Omental fat pad (tissue), 4 donors: ENCODE measurements at places on chromosomes 2 and 18.

GRCh38 chr18:78741381-78742217 is 238.0 kb upstream of the SALL3 start:
- no peak for DNase-seq

DNA sequence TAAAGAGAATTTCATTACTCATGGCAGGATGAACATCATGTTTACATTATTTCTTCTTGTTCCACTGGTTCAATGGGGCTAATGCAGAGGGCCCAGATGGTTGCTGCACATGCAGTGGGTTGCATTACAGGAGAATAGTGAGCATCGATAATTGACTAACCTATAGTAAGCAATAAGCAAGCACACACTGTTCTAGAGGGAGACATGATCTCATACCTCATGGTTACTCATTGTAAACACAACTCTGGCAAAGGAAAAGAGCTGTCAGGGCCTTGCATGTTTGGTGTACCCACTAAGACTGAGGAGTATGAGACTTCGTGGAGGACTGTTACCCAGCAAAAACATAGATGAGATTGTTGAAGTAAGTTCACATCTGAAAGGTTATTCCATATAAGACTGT is 885.6 kb upstream of the VRK2 start:
- DNase-seq, result no peak

DNA sequence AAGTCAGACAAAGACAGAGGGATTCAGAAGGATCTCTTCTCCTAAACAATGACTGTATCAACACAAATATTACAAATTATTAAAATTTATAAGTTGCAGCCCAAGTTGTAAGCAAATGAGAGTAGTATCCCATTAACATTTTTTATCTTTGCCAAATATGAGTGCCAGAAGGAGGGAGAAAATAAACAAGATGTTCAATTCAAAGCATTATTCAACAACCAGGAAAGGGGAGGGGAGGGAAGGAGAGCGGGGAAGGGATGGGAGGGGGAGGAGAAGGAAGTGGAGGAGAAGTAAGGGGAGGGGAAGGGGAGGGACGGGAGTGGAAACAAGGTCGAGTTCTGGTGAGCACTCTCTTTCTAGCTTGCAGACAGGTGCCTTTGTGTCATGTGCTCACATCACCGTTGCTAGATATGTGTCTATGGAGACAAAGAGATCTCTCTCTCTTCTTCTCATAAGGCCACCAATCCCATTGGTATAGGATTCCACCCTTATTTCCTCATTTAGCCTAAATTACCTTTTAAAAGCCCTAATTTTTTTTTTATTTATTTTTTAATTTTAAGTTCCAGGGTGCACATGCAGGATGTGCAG is 679.6 kb upstream of the CHAC2 start:
- DNase-seq, result no peak

DNA sequence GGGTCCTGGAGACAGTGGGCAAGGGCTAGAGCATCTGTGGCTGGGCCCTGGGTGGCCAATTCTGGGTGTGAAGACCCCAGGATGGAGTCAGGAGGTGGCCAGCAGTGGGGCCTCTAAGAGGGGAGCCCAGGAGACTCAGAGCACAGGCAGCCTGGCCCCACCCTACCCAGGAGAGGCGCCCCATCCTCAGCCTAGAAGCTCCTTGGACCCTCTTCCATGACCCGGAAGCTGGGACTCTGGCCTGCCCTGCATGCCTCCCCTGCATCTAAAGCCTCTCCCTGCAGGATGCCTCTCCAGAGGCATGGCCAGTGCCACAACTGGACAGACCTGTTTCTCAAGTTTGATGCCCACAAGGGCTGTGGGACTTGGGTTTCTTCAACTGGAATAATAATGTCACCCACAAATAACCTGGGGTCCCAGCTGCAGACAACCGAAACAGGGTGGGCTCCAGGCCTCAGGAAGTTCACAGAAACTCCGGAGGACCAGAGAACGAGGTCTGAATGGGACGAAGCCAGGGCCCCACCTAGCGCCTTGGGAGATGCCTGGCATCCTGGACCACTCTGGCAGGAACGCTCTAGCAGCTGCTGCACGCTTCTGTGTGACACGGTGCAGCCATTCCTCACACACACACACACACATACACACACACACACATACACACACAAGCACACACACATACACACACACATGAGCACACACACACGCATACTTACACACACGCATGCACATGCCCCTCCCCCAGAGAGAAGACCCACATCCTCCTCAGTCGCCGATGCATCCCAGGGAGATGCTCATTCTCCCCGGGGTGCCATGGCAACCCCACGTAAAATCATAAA is 16.4 kb downstream of the KCNIP3 start:
- DNase-seq, result no peak

- DNase-seq, result no peak
Observed at GRCh38 chr18:23634692-23635091, 28.0 kb downstream of the ANKRD29 start.

GRCh38 chr18:58850786-58851469 is 13.7 kb upstream of the ZNF532 start:
- DNase-seq, result no peak

- DNase-seq, result no peak
Observed at GRCh38 chr18:1513519-1513918, 608.8 kb downstream of the ADCYAP1 start.

GRCh38 chr2:71256421-71256820 is 29.5 kb upstream of the PAIP2B start:
- DNase-seq, result no peak

GRCh38 chr18:48629730-48630324 is 91.0 kb downstream of the CTIF start:
- no peak for DNase-seq

- no peak for DNase-seq
Observed at GRCh38 chr2:183348492-183348891, 224.2 kb downstream of the NUP35 start.

DNA sequence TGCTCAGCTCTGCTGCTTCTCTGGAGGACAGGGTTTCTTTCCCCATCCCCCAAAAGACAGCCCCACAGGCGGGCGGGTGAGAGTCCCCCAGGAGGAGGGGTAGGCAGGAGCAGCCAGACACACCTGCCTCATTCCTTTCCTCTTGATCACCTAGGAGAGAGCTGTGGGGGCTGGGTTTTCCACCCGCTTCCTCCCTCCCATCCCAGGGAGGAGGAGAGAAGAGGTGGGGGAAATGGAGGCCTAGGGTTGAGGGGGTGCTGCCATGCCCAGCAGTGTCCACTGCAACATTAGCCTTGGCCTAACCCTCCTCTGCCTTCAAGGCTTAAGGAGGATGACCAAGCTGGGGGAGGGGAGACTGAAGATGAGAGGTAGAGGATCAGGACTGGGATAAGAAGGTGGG is 14.7 kb downstream of the WNT10A start:
- no peak for DNase-seq

DNA sequence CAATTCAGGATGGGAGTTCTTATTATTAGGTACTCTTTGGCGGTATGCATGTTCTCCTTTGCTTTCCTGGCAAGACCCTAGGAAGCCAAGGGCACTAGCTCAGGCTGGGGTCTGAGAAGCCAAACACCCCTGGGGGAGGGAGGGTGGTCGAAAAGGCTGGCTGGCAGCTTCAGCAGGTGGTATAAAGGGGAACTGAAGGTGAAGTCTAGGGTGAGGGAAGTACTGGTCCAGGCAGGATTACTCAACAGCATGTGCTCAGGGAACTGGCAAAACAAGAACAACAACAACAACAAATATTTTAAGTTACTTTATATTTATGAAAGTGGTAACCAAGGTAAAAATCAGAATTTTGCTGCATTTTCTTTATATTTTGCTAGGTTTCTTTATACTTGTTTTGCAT is 40.7 kb upstream of the PCBP1 start:
- no peak for DNase-seq

GRCh38 chr2:101736233-101736632 is 38.7 kb downstream of the MAP4K4 start:
- no peak for DNase-seq

DNA sequence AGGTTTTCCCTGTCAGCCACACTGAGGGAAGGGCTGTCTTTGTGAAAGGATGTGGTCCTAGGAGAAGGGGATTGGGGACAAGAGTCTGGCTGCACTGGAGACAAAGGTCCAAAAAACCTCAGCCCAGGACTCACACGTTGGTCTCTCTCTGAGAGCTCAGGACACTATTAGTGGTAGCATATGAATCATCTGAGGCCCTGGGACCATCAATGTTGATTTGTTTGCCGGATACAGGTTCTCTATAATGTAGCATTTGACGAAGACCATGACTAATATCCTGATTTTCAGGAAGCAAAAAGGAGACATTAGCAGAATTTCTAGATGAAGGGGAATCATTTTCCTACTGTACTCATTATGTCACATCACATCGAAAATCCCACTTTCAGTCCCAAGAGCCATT is 22.2 kb upstream of the DNAH6 start:
- no peak for DNase-seq

DNA sequence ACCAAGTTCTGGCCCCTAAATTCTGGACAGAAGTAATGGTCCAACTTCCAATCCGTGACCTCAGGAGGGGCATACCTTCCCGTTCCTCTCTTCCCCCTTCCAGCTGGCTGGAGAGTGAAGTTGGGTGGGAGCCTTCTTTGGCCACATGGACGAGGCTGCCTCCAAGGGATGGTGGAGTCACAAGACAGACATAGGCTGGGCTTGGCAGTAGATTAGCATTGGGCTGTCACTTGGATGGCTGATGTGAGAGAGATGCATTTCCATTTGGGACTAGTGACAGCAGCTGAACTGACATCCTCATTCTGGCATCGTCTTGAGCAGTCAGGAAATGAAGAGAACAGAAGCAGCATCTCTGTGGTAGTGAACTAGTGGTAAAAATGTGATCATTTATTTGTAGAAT is 12.6 kb downstream of the NT5DC4 start:
- DNase-seq, result no peak

GRCh38 chr2:226758921-226759640 is 40.5 kb downstream of the IRS1 start:
- no peak for DNase-seq

GRCh38 chr2:144376460-144376859 is 143.5 kb downstream of the ZEB2 start:
- no peak for DNase-seq

DNA sequence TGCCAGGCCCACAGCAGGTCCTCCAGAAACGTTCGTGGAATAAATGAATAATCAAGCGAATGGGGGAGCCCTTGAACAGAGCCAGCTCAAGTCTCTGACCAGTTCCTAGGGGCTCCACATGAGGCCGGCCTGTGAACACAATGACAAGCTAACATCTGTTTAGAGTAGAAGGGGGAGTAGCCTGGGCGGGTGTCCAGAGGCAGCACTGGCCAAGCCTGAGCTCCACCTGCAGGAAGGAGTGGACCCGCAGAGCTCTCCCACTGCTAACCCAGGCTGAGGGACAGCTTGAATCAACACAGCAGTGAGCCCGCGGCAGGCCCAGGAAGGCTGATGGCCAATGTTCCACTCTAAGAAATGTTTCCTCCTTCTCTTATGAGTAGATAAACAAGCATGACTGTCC is 234.8 kb upstream of the RAB6C start:
- DNase-seq, result no peak

GRCh38 chr2:43508209-43508608 is 87.6 kb downstream of the THADA start:
- DNase-seq, result no peak

DNA sequence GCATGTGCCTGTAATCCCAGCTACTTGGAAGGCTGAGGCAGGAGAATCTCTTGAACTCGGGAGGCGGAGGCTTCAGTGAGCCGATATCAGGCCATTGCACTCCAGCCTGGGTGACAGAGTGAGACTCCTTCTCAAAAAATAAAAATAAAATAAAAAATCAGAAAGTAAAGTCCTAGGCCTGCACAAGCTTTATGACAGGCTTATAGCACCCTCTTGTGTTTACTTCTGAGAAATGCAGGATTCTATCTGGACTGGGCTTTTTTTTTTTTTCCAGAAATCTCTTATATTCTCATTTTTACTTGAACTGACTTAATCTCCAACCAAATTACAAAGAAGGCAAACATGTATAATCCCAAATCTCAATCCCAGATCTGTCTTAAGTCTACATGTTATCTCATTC is 26.1 kb upstream of the REG3G start:
- no peak for DNase-seq

DNA sequence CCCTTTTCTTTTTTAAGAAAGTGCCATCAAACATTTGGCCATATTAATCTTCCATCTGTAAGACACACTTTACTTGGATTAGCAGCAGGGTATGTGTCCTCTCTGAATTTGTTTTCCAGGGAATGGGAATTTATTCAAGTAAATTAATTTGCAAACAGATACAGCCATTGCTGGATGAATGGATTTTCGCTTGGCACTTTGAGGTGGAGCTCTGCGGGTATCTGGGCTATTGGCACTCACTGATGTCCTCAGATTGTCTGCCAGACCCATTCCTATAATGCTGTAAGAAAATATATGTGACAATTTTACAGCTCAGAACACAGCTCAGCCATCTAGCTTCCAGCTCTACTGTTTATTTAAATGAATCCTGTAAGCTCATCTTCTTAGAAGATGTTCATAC is 201.2 kb upstream of the CDH20 start:
- DNase-seq, result no peak

DNA sequence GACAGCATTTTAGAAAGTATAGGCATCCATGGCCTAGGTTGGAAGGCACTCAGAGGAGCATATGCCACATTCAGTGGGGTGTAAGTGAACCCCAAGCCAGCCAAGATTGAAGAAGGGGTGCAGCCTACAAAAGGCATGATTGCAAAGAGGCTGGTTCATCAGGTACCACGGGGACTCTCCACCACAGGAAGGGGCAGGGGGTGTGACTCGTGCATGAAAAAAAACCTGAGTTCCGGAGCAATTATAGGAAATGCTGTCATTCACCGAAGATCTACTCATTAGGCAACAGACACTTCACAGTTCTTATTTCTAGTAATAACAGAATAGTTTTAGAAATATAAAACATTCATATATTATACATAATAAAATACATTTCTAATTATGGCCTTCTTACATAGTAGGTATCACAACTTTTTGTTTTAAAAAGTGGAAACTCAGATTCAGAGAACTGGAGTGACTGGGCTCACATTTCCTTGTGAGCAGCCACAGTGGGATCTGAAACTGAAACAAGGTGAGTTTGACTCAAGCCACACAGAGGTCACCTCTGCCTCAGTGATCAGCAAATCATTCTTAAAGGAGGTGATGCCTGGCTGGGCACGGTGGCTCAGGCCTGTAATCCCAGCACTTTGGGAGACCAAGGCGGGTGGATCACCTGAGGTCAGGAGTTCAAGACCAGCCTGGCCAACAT is 188.4 kb upstream of the GYPC start:
- DNase-seq, result no peak

DNA sequence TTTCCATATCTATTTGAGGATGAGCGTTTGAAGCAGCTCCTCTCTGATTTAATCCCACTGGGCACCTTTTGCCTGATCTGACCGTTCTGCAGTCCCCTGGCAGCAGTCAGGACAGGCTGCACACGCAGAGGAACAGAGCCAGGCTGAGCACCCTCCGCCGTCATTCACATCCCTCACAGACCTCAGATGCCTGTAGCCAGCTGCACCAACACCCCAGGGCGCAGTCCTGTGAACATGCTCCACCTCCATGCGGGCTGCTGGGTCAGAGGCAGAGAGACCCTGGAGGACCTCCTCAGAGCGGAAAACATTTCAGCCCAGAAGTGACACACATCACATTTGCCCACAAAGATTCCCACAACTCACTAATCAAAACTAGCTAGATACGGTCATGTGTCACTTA is 146.1 kb downstream of the SEPTIN10 start:
- DNase-seq, result no peak

GRCh38 chr2:8535821-8536685 is 145.8 kb upstream of the ID2 start:
- DNase-seq, result no peak
